NCI-H1694 (cell line): ENCODE measurements at places on chromosomes 5 and 9.
A peak's percentile ranks its signal among the peaks of the same experiment; 100 is the strongest.

DNA sequence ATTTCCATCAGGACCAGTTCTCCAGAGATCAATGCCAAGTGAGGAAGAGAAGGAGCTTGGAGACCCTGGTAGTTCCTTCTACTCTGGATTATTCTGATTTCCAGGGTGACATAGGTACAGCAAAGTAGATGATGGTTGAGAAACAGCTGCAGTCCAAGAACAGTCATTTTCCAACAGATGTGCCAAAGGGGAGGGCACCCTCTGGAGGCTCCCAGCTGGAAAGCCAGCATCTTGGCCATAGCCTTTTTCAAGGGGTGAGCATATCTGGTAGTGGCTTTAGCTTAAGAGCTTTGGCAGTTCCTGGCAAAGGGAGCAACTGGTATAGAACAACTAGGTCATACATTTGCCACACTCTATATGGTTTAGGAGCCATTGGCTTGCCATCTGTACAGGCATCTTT, 492.7 kb downstream of the RASEF start:
- no peak for DNase-seq

- DNase-seq: no peak
These were observed 12.2 kb upstream of the ISL1 start for GRCh38 chr5:51371052-51371451.

GRCh38 chr9:27440888-27441740, 83.0 kb upstream of the IFNK start:
- DNase-seq: no peak

DNA sequence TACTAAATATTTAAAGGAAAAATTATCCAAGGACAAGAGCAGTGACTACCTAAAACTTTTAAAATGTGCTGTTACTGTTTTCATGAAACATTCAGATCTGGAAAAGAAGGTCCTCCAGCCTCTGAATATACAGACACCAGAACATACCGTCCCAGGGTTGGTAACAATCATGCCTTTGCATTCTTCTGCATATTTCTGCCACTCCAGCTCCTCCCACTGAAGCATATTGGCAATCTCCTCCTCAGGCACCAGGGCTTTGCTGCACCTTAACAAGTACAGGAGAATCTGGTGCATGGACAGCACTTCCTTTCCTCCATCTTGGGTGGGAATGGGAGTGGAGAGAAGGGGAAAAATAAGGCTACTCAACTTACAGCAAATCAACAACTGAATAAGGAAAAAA, 60.0 kb downstream of the DROSHA start:
- no peak for DNase-seq

DNA sequence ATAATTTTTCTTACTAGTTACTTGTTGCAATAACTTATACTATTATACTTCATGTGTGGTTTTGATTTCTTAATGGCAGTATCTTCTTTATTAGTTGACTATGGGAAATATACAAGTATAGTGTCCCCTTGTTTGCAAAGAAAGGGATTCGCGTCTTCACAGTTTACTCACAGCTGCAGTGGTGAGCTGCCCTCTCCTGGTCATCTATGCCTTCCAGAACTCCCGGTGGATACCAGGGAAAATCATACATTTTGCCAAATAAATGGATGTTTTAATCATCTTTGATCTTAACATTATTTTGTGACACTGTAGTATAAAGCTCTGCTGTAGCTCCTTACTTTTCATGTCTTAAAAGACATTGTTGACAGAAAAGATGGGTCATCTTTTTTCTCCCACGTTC, 142.0 kb downstream of the ZCCHC7 start:
- DNase-seq: no peak

GRCh38 chr5:132457371-132458225, 33.0 kb downstream of the IRF1 start:
- DNase-seq: no peak

DNA sequence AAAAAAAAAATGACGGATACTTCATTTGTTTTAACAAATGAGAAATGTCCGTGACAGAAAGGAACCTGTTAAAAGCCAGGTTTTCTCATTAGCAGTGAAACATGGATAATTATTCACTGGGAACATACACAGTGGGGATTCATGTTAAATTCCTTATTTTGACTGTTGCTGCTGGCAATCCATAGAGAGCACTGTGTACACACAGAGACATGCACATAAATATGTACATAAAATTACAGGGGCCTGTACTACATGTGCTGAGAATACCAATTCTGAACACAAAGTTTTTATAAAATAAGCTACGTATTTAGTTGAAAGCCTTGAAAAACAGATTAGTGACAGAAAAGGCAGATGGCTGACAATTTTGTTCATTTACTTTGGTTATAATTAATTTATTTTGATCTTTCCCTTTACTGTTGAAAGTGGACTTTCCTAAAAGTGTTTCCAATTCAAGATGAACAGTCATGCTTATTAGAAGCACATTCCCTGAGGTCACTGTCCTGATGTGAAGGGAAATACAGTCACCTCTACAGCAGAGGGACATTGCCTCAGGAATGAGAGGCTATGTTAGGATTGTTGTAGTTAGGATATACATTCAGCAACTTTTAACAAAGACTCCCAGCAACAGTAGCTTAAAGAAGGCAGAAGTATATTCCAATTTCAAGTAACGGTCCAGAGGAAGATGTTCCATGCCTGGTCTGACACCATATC, 166.7 kb downstream of the SAXO1 start:
- DNase-seq: no peak

- no peak for DNase-seq
These were observed 449.6 kb upstream of the BRINP1 start for GRCh38 chr9:119818726-119819435.

DNA sequence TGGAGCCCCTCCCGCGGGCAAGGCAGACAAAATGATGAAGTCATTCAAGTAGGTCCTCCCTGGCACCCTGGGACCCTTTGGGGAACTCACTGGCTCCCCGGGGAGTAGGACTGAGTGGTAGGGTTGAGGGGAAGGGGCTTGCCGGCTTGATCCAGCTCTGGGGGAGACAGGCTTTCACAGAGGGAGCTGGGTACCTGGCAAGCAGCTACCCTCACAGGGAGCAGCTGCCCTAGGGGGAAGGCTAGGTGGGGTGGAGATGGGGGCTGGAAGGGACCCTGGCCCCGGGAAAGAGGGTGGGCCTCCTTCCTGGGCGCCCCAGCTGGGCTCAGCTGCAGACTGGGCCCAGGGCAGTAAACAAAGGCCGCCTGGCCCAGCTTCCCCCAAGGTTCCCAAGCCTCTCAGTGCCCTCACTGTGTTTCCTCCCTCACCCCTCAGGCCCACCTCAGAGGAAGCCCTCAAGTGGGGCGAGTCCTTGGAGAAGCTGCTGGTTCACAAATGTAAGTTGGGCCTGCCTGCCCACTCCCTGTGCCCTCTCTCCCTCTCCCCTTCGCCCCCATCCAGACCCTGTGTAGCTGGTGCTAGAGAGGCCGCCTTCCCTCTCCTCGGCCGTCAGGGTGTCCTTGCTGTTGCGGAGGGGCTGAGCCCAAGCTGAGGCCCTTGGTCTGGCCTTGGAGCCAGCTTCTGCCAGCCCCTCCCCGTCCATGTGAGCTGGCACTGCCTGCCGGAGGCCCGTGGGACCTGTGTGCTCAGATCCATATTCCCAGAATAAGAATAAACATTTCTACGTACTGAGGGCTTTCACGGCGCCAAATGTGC, 131.2 kb downstream of the RGS3 start:
- DNase-seq: no peak

GRCh38 chr9:68740561-68740960, 35.5 kb downstream of the PIP5K1B start:
- DNase-seq: no peak

GRCh38 chr9:110248361-110248760, 7.9 kb downstream of the TXN start:
- no peak for DNase-seq

- DNase-seq: no peak
These were observed 863 bp upstream of the LIFR start for GRCh38 chr5:38557308-38557710.

GRCh38 chr5:27062451-27062850, 24.1 kb upstream of the CDH9 start:
- DNase-seq: no peak

GRCh38 chr5:37580106-37580505, 201.0 kb downstream of the WDR70 start:
- DNase-seq: no peak

DNA sequence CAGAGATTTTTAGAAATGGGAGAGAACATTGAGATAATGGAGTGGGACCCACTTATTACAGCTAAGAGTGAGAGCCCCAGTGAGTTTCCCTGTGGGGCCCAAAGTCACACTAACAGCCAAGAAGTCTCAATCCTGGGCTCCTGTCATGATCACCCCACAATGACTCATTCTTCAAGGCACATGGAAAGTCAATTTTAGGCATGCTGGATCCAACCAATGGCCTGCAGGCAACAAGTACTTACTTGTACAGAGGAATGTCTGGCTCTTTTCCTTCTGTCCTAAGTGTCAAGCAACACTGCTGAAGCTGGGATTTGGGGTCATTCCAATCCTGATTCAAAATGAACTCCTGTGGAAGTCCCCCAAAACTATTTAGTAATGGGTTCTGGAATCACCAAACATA, 123.1 kb downstream of the DROSHA start:
- DNase-seq: no peak

DNA sequence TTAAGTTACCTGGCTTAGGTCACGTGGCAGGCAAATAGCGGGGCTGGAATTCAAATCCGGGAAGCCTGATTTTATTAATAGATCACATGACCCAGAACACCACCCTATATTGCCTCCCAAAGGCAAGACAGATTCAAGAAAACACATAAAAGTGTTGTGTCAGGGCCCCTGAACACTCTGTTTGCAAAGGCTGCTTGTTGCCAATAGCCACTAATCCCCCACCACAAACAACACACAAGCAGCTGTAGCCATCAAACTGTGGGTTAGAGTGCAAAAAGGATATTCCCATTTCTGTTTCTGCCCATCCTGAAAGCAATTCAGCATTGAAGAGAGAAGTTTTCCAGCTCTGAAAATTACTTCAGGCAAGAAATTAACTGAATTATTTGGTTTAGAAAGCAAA, 358.9 kb upstream of the RFX3 start:
- no peak for DNase-seq

- DNase-seq: no peak
These were observed 7.6 kb downstream of the IFNB1 start for GRCh38 chr9:21070171-21070571.

DNA sequence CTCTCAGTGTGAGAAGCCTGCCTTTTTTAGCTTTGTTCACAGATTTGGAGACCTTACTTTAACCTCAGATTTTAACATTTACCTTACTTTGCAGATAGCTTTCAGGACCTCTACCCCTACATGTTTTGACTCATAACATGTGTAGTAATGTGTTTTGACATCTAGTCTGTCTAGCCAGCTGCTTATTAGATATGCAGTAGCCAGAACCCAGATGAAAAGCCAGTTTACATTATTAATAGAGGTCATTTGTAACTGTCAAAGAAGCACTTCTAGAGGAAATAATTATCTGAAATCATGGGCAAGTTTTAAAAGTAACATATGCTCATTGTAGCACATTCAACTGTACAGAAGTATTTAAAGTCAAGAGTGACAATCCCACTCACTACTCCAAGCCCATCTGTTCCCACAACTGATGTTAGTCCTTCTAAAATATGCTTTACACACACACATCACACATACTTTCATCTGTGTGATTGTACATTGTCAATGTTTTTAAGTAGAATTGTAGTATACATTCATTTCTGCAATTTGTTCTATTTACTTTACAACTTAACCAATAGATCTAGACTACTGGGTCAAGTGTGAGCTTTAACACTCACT, 71.8 kb upstream of the NIPAL4 start:
- peak; percentile 14 for DNase-seq

GRCh38 chr5:179777909-179778308, 15.9 kb upstream of the LTC4S start:
- DNase-seq: no peak

DNA sequence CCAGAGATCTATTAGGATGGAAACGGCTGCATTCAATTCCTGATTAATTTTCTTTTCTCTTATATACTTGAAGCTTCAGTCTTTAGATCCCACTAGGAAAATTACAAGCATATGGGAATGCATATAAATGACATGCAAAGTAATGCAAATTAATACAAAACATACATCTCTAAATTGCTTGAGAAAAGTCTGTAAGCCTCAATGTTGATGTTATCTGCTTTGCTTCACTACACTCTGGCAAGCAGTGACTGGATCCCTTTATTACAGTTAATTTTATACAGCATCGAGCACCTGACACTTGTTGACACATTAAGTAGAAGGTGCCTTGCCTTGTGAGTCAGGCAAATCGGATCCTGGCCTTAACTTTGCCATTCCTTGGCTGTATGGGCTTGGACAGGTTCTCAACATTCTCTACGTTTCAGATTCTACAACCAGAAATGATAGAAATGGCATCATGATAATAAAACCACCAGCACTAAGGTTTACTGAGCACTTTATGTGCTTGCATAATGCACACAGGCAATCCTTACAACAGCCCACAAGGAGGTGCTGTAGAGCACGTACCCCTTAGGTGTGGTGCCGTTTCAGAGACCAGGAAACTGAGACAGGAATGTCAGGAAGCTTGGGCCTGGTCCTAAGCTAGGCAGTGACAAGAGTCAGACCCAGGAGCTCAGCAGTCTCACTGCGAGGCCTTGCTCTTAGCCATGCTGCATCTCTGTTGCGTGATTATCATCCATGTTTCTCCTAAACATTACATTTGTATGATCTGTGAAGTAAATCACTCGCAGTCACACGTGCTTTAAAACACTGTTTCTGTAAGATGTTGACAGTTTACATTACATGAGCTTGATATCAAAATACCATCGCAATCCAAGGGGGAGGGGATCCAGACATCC, 2.7 kb downstream of the GCNT4 start:
- peak; percentile 38 for DNase-seq

DNA sequence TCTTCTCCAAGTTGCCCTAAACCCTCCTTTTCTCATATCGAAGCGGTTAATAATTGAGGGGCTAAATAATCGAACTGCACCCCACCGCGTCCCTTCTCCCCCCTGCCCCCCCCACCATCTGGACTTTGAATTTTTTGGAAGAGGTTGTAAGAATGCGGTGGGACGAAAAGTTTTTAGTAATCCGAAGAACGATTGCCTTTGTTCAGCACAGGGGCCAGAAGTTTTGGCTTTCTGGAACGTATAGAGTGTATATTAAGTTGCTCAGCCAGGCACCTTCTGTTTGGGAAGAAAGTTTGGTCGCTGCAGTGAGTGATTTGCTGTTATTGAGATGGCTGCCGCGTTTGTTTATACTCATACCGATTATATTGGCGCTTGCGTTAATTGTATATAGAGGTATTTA, 518 bp downstream of the ERBIN start:
- DNase-seq: no peak

GRCh38 chr9:106892632-106893031, 29.7 kb downstream of the ZNF462 start:
- DNase-seq: no peak

DNA sequence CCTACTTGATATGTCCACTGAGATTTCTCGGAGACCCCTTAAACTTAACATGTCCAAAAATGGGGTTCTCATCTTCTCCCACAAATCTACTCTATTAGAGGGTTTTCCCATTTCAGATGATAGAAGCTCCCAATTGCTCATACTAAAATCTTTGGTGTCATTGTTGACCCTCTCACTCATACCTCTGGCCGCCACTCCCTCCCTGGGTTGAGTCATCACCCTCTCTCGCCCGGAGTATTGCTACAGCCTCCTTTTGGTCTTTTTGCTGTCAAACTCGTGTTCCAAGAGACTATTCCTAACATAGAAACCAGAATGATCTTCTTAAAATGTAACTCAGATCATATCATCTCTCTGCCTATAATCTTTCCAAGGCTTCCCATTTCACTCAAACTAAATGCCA, 91.0 kb upstream of the GNAQ start:
- DNase-seq: no peak
